ENCODE measurements at places on chromosomes 3 and 15.

- no peak for DNase-seq
Observed at GRCh38 chr15:63028442-63029110, 14.0 kb upstream of the TPM1 start.

DNA sequence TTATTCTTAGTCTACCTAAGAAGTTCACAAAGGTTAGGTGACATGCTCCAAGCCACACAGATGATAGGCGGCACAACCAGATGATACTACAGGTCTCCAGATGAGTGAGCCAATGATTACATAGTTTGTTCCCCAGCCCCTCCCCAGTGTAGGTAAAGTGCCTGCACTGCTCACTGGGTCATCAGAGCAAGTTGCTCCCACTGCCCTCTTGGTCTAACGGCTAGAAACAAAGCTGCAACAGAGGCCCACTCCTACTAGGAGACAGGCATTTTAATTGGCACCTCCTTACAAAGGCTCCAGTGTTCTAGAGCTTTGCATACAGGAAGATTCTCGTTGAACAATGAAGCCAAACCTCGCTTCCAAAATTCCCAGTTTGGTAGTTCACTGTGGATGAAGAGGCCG, 47.3 kb downstream of the TMEM44 start:
- no peak for DNase-seq

DNA sequence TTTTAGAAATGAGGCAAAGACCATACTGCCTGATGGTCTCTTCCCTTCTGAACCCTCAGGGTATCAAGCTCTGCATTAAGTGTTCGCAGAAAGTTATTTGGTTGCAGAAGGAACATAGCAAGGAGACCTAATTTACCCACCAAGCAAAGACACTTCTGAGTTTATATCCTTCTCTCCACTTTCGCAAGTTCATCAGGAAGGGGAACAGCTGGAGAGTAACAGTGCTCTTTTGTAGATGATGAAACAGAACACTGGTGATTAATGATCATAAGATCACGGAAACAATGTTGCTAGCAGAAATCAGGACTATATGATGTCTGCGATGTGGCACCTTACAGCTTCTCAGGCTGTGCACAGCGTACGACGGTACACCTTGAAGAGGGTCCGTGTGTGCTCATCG, 62.1 kb downstream of the NCEH1 start:
- DNase-seq, result no peak

DNA sequence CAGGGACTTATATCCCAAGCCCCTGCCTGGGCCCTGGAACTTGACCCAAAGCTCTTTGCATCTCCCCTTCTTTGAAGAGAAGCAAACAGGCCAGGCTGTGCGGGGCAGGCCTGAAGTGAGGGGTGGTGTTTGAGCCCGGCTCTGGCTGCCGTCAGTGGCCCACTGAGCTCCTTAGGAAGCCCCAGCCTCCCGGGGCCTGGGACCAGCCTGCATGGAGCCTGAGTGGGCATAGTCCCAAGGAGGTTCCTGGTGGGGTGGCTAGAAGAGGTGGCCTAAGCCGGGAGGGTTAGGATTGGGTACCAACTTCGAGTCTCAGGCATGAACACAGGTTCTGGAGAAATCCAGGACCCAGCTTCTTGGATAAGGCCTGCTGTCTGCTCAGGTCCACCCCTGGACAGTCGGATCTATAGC, 6.4 kb downstream of the TMIE start:
- no peak for DNase-seq

DNA sequence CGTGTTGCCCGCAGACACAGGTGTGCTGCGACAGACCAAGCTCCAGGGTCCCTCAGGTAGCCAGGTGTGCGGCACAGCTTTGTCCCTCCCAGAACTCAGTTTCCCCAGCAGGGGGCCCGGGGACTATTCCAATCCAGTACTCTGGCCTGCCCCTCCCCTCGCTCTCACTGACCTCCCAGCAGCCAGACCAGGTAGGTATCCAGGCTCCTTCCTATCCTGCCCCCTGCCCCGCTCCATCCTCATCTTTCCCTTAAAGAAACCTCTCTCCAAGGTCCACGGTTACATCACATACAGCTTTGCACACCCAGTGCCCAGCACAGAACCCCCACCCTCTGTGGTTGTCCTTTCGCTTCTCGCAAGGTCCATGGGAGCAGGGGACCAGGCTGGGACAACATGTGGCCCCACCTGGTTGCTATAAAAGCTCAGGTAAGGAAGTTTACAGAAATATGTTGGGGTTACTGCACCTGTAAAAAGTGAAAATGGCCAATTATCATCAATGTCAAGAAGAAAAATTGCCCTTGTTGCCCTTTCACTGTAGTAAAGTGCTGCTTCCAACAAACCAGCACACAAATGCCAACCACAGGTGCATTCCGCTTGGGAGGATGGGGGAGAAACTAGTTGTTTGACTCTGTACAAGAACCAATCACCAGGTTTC, 7.3 kb upstream of the CYP11A1 start:
- no peak for DNase-seq

DNA sequence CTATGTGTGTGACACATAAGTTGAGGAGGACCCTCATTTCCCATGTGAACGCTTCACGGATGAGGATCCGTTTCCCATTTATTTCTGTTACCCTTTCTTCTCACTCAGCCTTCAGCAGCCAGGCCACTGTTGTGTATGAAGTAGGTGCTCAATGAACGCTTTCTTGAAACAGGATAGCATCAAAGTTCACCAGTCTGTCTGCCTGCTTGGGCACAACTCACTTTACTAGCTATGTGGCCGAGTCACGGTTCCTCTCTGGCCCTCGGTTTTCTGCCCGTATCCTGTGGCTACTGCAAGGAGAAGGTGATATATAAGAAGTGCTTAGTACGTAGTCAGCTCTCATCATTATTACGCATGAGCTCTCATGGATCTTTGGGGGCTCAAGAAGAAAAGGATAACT, 22.4 kb downstream of the ACSBG1 start:
- DNase-seq, result no peak

DNA sequence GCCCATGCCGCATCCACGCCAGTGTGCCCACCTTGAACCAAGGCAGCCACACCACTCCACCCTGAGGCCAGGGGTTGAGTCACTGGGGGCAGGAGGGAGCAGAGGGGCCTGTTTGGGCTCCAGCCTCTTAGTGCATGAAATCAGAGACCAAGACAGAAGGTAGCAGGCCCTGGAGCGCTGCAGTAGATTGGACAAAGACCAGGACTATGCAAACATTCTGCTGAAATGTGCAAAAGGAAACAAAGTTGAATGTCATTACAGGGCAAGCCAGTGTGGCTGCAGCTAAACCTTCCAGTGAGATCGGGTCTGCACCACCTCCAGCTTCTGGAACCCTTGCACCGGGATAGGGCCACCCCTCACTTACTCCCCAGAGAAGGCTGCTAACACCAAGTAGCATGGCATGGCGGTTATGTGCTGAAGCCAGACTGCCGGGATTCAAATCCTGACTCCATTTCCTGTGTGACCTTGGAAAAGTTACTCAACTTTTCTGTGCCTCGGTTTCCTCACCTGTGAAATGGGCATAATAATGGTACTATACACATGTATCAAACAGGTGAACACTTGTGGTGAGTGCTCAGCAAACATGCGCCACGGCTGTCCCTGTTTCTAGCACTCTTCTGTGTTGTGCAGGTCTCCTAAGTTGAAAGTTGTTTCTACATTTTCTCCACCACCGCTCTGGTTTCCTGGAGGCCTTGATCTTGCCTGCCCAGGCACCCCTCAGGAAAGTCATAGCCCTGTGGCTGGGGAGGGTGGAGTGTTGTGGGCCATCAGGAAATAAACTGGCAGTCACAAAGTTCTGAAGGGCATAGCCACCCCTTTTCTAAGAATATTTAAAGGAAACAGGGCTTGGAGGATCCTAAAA, 25.0 kb upstream of the GP9 start:
- DNase-seq, result no peak

DNA sequence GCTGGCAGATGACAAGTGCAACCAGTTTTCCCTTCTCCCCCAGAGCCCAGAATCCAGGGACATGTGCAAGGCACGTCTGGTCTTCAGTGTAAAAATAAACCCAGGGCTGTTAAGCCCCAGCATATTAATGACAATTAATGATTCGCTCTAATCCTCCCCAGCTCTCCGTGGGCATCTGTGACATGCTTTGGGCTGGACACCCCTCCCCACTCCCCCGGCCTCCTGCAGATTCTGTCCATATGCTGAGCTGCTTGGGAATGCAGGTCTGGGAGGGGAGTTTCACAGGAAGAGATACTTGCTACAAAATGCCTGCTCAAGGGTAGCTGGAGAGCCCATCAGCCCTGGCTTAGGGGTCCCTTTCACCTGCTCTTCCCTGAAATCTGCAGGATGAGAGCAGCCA, 43.0 kb upstream of the NTRK3 start:
- DNase-seq, result no peak

DNA sequence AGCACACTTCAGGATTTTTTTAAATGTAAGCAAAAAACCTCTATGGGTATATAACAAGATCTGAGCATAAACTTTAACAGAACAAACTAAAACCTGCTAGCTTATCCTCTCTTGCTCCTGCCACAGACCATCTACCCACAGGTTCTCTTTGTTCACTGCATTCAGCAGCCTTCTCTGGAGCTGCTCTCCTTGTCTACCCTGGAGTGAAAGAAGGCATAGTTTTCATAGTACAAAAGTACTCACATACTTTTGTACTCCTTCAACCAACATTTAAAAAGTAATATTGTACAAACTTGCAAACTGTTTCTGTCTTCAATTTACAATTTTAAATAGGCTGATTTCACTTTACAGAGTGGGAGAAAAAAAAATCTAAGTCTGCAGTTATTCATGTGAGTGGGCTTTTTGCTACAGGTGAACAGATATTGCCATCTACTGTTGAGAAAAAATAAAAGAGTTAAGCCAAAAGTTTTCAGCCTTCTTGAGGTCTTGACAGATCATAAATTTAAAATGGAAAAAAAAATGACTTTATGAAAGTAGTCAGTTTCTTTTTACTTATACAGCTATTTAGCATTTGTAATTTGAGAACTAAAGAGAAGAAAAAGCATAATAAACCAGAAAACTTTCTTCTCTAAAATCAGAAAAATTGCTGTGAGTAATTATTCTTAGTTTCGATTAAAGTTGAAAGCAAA, 20.4 kb downstream of the TERC start:
- no peak for DNase-seq

DNA sequence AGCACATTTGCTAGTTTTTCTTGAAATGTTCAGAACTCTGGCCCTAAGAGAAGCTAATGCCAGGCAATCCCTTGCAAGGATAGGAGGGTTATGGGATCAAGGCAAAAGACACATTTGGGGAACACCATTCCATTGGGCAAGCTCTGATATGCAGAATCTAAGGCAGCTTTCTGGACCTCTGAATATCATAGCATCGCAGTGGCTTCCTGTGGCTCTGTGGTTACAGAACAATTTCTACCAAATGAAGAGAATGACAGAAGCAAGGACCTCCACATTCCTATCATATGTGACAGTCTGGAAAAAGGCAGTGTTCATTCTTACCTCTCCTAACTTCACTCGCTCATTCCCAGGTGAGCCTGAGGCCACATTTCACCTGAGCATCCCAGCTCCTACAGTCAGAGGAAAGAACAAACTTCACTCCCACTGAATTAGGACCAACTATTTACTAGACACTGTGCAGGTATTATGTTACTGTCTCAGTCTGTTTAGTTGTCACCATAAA, 836.1 kb upstream of the CFAP20DC start:
- DNase-seq, result no peak

GRCh38 chr3:123547881-123548519, 36.9 kb downstream of the HACD2 start:
- no peak for DNase-seq

- no peak for DNase-seq
Observed at GRCh38 chr3:147119346-147119745, 287.0 kb downstream of the ZIC4 start.

GRCh38 chr3:49024449-49024848, 2.5 kb downstream of the NDUFAF3 start:
- DNase-seq, result no peak

- DNase-seq, result no peak
Observed at GRCh38 chr3:12470111-12470510, 14.2 kb upstream of the TSEN2 start.

DNA sequence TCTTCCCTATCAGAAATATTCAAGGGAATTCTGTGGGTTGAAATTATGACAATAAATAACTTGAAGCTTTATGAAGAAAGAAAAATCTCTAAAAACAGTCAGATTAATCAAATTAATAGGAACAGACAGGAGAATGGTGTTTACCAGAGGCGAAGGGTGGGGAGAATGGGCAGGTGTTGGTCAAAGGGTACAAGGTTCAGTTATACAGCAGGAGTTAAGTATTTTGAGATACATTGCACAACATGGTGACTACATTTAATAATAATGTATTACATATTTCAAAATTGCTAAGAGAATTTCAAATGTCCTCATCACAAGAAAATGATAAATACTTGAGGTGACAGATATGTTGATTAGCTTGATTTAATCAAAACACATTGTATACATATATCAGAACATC, 18.6 kb downstream of the SPCS1 start:
- DNase-seq, result no peak

DNA sequence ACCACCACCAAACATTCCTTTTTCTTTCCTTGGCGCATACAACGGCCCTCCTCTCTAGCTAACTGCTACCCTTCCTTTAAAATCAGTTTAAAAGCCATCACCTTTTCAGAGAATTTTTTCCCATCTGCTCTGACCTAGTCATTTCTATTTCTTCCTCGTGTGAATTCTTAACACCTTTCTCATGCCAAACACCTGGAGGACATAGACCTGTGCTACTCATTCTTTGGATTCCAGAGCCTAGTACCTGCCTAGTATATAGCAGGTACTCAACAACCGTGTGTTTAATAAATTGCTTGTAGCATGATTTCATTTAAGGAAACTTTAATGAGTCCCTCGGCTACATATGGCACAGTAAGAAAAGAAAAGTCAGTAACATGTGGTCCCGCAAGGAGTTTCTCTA, 2.0 kb upstream of the TPM1 start:
- DNase-seq, result no peak

DNA sequence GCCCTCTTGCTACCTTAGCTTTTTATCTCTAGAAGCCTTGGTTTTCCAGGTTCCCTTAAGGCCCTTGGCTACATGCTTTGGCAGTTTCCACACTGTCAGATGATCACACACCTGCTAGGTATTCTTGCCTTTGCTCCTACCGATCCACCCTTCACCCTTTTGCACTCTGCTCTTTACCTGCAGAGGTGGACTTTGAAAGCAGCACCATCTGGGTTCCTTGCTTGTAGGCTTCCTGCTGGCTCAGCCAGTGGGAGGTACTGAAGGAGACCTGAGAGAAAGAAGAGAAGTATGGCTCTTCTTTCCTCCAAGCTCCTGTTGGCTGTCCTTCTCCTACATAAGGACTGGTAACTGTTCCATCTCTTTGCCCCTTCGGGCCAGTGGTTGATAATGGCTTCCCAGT, 7.3 kb upstream of the ZNF592 start:
- DNase-seq, result no peak
